ENCODE measurements at places on chromosomes 3 and 15.
A peak's percentile ranks its signal among the peaks of the same experiment; 100 is the strongest.

- no peak for DNase-seq
Observed at GRCh38 chr15:39061952-39062464, 497.4 kb upstream of the RASGRP1 start.

DNA sequence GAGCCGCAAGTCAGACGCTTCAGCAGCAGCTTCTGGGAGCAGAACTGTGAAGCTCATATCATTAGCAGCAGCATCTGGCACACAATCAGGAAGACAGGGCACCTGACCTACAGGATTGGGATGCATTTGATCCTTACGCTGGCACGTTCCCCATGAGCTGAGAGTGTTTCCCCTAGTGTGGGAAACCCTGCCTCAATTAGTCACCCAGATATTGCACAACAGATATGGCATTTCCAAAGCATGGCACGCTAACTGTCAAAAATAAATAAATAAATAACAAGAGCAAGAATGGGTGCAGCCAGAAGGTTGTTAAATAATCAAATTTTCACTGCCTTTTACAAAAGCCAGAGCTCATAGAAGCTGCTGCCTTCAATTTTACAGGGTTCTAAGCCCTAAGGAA is 189.6 kb upstream of the THBS1 start:
- DNase-seq, result no peak

GRCh38 chr3:36957862-36958686 is 13.2 kb upstream of the TRANK1 start:
- peak; percentile 66 for DNase-seq

DNA sequence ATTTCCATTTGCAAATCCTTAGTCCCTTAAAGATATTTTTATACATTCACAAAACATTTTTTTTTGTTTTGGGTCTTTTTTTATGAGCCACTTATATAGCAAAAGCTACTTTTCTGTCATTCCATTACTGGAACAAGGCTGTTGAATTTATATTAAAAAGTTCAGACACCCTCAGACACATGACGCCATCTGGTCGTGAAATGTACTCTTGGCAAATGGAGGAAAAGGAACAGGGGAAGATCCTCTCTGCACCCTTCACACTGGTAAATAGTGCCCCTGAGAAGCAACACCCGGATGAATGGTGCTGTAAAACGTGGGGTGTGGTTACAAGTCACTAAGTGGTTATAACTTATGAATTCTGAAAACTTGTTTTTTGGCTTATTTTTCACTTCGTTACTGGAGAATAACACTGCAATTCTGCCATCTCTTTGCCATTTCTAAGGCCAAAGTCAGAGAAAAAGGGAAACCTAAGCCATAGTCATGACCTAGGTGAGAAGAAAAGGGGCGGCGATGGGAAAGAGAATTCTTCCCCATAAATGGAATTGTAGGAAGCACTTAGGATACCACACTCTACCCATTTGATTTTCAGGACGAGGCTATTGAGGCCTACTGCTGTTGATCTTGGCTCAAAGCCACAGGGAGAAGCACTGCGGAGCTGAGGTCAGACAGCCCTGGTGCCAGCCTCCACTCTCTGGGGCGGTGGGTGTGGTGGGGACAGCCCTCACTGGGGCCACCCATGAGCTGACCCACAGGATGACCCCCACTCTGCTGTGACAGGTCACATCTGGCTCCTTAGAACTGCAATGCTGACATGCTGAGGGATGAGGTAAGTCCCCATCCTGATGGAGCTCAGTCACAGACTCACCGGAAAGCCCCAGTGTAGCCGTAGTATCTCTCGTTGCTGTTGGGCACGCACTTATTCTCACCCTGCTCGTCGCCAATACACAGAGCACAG is 21.9 kb downstream of the LTF start:
- peak; percentile 29 for DNase-seq

- DNase-seq, result no peak
Observed at GRCh38 chr15:63669074-63669473, 71.9 kb downstream of the FBXL22 start.

DNA sequence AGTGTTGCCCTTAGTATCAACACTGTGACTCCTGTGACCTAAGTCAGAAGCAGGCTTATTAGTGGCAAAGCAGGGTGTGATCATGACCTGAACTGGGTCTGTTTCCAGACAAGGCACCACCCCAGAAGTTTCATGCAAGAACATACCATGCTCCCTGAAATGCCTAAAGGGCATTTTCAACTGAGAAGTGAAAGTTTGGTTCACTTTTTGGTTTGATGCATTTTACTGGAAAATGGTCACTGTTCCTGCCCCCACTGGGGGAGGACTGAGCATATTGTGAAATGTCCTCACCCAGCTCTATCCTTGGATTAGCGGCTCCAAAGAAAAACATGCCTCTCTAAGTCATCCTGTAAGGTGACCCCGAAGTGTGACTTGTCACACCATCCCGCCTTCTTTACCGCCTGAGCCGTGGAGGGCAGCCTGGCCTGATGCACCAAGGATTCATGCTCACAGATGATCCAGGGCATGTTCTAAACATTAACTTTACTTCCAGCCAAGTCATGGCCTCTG is 3.1 kb upstream of the FAM240A start:
- no peak for DNase-seq

DNA sequence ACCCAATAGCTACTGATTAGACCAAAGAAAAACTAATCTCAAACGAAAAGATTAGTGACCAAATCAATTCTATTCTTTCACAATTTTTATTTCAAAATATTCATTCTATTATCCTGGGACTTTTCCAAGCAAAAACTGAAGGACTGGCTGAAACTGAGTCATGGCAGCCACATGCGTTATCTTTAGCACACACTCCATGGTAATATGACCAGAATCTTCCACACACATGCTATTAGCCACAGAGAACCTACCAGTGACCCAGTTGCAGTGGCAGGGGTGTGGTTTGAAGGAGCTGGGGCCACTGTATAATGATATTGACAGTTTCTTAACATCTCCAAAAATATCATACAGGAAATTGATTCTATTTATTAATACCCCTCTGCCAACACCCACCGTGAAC is 154.8 kb upstream of the ABI3BP start:
- no peak for DNase-seq

GRCh38 chr15:67504056-67504455 is 16.9 kb upstream of the C15orf61 start:
- peak; percentile 12 for DNase-seq

GRCh38 chr3:107377151-107377550 is at the start of gene CCDC54:
TSS of gene CCDC54 (plus strand) at chr3:107377439. CDS start at chr3:107377588, 149 bp downstream.
- no peak for DNase-seq

- DNase-seq, result peak; percentile 40
Observed at GRCh38 chr3:161851941-161852566, 355.4 kb downstream of the OTOL1 start.

DNA sequence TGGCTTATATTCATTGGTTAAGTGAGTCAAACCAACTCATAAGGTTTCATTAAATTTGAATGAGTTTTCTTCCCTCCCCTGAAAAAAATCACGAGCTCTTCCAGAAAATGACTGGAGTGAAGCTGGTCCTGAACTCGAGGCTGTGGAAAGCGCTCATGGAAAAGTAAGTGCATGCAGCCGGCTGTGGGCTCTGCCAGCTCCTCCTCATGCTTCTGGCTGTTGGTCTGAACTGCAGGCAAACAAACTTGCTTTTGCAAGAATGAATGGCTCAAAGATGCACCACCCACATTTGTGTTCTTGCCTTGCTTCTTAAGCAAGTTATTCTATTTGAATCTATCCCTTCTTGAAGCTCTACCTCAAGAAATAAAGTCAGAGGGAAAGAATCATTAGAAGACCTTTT is 6.2 kb downstream of the ETV5 start:
- no peak for DNase-seq

DNA sequence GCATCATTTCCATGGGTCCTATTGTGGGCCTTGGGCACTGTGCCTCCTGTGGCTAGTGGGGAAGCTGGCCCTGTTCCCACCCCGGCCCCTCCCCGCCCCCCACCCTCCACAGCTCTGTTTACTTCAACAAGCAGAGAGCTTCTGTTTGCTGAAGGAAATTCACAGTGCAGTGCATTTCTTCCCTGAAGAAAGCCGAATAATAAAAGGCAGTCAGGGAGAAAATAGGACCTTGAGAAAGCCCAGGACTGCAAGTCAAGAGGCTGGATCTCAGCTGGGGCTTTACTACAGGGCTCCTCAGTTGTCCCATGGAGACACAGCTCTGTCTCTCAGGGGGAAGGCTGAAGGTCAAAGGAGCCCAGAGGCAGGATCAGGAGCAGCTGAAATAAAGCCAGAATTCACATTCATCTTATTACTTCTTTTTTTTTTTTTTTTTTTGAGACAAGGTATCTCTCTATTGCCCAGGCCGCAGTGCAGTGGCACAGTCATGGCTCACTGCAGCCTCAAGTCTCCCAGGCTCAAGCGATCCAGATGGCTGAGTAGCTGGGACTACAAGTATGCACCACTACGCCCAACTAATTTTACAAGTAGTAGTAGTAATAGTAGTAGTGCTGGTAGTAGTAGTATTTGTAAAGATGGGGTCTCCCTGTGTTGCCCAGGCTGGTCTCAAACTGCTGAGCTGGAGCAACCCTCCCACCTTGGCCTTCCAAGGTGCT is 33.0 kb upstream of the LACTB start:
- DNase-seq, result no peak

All from fibroblast of skin of right quadriceps (primary cell).